ENCODE measurements at places on chromosomes 2 and 18.
A peak's percentile ranks its signal among the peaks of the same experiment; 100 is the strongest.

- DNase-seq: no peak
Observed at GRCh38 chr18:31516437-31516836, 18.5 kb downstream of the DSG2 start.

DNA sequence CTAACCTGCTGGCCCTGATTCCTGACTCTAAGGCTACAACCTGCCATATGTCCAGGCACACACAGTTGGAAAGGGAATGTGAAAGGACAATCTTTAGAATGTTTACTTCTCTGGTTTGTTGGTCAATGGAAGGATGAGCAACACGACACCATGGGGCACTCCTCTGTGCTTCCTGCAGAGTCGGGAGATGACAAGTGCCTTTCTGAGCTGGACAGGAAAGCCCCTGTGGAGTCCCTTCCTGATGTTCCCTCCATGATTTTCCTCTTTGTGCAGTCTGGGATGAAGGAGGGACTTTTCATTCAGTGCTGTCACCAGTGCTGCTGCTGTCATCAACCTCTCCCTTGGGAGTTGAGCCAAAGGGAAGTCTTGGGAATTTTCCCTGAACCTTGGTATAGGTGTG, 22.6 kb upstream of the SERPINB7 start:
- no peak for DNase-seq

DNA sequence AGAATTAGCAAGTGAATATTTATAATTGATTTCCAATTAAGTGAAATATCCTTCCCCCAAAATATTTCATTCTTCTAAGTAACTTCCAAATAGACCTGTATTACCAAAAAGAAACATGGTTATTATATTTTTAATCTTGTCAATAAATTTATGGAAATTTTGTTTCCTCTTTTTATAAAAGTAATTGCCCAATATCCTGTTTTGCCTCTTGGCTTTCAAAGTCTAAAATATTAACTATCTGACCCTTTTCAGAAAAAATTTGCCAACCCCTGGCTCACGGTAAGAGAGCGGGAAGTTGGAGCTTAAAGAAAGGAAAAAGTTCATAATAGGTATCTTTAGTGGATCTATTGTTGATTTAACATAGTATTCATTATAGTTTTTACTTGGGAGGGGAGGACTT, 20.4 kb upstream of the SANBR start:
- DNase-seq: no peak

GRCh38 chr2:145906354-145906753, 1386.4 kb upstream of the ZEB2 start:
- peak; percentile 71 for DNase-seq

GRCh38 chr2:74201596-74201995, 3.2 kb downstream of the MTHFD2 start:
- DNase-seq: no peak

- DNase-seq: no peak
Observed at GRCh38 chr2:45919160-45919650, 267.7 kb downstream of the PRKCE start.

- DNase-seq: no peak
Observed at GRCh38 chr18:46469186-46469915, 187.7 kb downstream of the LOXHD1 start.

DNA sequence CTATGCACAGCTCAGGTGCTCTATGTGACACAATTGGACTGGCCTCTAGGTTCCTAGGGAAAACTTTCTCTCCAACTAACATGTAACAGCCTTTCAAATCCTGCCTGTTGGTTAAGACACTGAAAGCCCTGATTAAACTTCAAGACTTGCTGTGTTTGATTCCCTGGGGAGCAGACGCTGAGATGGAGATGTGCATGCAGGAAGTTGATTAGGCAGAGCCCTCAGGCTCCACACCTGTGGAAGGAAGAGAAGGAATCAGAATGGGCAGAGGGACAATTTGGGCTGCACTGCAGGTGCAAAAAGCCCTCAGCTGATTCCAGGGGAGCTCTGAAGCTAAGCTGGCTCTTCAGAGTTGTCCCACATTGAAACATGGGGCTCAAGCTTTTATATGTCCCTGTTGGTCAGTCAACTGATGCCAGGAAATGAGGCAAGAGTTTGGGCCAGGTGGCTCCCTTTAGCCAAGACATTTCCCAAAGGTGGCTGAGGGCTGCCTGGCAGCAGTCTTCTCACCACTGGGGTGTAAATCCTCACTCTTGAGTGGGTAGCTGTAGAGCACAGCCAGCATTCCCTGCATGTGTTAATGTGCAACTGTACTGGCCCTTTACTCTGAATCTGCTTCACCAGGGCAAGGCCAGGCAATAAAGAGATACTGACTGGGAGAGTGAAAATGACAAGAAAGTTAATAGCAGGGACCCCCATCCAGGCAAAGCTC, 199.5 kb upstream of the DDX18 start:
- no peak for DNase-seq

GRCh38 chr2:27776097-27776496, 4.6 kb downstream of the MRPL33 start:
- DNase-seq: no peak

GRCh38 chr2:234494361-234495250, 2.3 kb downstream of the ARL4C start:
- DNase-seq: peak; percentile 32

- DNase-seq: no peak
Observed at GRCh38 chr18:63271148-63271547, 48.4 kb downstream of the BCL2 start.

GRCh38 chr2:120907822-120908221, 172.2 kb downstream of the GLI2 start:
- no peak for DNase-seq

GRCh38 chr18:55269622-55270021, 310.4 kb upstream of the CCDC68 start:
- no peak for DNase-seq

DNA sequence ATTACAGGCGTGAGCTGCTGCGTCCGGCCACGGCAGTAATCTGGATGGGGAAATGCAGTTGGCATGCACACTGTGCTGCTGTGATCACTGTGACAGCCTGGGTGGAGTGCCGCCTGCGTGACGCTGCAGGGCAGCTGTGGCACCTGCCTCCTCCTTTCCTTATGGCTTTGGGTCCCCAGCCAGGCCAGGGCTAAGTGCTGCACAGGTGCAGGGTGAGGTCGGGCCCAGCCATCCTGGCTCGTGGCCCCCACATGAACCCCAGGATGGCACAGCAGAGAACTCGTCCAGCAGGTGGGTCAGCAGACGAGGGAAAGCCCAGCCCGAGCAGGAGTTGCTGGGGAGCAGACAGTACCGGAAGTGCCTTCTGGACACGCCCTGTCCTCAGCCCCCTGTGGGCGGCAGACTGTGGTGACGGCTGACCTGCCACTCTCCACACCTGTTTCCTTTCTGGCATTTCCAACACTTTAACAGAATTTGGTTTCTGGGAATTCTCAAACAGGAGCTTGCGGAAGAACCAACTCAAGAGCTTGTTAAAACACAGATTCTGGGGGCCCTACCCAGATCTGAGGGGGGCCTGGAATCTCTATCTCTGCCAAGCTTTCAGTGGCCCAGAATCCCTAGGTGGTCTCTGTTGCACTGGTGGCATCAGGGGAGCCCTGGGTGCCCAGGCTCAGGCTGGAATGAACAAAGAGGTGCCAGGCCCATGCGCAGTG, 16.9 kb downstream of the HS1BP3 start:
- DNase-seq: no peak

- DNase-seq: no peak
Observed at GRCh38 chr2:10647886-10648605, 41.7 kb downstream of the NOL10 start.

DNA sequence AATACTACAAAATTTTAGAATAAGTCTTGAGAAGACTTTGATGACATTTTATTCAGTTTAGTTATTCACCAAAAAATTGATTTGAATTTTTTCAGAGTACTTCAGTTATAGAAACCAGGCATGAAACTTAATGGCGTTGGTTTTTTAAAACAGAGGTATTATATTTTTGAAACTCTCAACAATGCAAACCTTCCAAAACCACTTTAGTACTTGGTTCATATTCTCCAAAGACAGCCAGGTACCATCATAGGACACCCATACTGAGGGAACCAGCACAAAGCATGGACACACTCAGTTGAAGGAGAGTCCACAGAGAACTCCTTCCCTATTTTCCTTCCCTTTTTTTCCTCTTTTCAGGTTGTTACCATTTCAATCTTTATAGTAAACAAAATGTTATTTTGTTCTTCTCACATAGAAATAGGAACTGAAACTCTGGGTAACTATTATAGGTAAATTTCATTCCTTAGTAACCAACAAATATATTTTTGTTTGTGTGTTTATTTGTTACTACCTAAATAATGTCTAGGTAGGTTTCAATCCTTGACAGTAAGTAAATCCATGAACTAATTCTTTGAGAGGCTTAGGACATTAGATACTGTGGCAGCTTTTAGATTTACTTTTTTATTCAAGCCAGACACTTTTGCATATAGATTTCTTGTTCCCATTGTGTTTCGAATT, 95.8 kb downstream of the TMEFF2 start:
- DNase-seq: no peak

- no peak for DNase-seq
Observed at GRCh38 chr2:215784371-215784783, 229.0 kb downstream of the MREG start.

DNA sequence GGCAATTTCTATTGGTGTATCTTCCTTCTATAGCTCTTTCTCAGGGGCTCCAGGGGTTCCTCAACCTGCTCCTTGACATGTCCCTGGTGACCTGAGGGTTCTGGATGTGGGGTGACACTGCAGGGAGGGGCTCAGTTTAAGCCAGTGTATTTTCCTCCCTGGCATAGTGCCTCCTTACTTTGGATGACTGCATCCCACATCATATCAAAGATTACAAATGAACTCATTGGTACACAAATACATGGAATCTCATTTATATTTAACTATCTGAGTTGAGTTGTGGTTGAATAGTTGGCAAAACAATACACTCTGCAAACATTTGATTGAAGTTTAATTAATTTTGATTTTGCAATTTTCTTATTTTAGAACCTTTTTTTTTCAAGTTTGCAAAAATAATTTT, 268.2 kb upstream of the SKOR2 start:
- DNase-seq: no peak

GRCh38 chr2:15819562-15820256, 120.6 kb upstream of the MYCN start:
- DNase-seq: no peak

GRCh38 chr18:53861185-53861584, 363.3 kb downstream of the MBD2 start:
- no peak for DNase-seq

DNA sequence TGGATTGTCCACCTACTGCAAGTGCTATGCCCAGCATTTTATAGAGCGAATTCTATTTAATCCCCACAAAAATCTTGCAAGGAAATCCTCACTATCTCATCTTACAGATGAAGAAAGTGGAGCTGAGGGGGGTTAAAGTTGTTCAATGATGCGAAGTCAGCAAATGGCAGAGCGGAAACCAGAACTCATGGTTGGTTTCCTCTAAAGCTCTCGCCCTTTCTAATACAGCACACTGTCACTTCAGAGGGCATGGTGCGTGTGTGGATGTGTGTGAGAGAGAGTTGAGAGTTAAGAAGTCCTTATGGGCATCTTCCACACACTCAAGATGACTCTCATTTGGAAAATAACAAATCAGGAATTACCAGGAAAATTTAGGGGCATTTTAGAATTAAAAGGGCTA, 78.4 kb downstream of the TGFA start:
- DNase-seq: no peak

- DNase-seq: no peak
Observed at GRCh38 chr2:7015007-7015950, 98.1 kb downstream of the RNF144A start.

DNA sequence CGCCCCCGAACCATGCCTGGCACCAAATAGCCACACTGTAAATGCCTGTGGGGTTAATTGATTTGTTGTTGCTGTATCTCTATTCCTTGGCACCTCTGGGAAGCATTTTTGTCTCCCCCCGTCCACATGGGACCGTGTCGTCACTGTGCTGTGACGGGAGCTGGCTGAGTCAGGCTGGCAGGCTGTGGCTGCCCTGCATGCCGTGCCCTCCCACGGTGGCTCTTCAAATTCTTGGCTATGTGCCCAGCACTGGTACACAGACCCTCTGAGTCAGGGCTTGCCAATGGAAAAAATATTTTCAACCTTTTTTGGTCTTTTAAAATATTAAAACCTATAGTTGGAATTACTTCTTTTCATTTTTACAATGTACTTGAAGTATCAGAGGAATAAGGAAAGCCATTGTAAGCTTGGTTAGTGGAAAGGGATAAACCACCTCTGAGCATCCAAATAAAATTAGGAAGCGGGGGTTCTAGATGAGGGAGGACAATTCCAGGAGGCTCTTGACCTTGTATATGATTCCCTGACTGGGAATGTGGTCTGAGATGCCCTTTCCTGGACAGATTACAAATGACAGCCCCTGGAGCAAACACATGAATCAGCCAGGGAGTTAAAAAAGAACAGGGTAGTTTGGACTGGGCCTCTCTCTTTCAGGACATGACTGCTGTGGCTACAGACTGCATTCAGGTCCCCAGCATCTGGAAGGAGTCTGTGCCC, 59.4 kb downstream of the DGKD start:
- DNase-seq: peak; percentile 74

- DNase-seq: peak; percentile 55
Observed at GRCh38 chr2:219369447-219369861, 18.3 kb downstream of the DNPEP start.

DNA sequence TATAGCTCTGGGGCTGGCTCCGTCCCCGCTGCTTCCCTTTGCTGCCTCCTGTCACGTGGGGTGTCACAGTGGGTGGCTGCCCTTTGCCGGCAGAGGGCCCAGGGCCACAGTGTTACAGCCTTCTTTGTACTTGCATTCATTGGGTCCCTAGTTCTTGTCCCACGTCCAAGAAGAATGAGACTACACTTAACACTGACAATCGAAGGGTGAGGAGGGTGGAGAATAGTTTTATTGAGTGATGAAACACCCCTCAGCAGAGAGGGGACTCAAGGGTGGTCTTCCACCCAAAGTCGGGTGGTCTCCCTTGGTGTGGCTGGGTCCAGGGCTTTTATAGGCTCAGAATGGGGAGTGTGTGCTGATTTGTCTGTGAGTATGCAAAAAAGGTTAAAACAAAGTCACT, 1.9 kb downstream of the ATG4B start:
- no peak for DNase-seq

GRCh38 chr2:240893363-240893844, 2.6 kb downstream of the MAB21L4 start:
- no peak for DNase-seq

- DNase-seq: no peak
Observed at GRCh38 chr2:48377646-48378045, 152.3 kb upstream of the STON1 start.

GRCh38 chr18:56799756-56800155, 148.6 kb downstream of the WDR7 start:
- DNase-seq: no peak

DNA sequence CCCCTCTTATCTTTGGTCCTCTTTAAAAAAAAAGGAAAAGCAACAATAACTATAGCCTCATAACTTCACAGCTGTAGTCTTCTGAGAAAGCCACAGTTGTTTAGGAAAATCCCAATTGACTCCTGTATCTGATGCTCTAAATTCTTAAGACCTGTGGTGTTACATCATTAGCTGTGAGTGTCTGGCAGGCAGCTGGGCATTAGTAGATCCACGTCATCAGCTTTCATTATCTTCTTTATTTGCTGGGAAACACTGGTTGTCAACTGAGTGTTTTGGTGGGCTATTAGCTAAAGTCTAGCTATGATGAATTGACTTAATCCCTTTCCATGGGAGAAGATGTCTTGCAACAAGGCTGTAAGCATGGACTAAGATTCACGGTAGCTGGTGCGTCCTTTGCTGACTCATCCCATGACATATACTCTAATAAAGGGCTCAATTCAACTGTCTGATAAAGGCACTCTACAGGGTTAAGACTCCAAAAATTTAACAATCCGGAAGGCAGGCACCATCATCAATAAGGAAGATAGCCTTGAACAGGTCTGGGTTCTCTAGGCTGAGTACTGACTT, 517.2 kb downstream of the PLCL1 start:
- DNase-seq: no peak
